ENCODE measurements at places on chromosomes 12 and 14.

DNA sequence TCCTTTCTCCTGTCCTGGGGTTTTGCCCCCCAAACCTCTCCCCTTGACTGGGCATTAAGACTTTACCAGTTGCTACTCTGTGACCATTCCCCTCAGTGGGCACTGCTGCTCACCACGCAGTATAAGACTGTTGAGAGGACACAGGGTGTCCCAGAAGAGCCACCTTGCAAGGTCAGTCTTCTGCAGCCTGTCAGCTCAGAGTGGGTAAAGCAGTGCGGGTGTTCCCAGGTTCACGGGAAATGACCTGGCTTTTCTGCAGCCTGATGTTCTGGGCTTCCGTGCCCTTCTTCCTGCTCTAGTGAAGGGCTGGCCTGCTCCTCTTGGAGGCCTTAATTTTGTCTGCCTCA lies 34.2 kb downstream of the KCNA1 start:
- DNase-seq, result no peak

DNA sequence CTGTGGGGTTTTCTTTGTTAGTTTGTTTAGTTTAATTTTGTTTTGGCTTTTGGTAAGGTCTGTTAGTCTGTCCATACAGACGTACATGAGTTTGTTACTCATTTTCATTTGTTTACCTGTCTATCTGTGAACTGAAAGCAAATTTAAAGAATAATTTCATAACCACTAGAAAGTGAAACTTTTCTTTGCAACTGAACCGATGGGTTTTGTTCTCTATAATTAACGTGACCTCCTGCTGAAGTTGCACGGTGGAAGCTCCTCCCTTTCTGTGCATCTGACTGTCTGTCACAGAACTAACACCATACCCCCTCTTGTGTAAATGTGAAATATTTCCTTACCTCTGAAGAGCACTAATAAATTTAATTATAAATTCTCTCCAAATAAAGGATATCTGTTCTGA lies 595.5 kb downstream of the GALC start:
- no peak for DNase-seq

- DNase-seq, result no peak
Observed at GRCh38 chr14:101065696-101066694, 162.5 kb upstream of the RTL1 start.

DNA sequence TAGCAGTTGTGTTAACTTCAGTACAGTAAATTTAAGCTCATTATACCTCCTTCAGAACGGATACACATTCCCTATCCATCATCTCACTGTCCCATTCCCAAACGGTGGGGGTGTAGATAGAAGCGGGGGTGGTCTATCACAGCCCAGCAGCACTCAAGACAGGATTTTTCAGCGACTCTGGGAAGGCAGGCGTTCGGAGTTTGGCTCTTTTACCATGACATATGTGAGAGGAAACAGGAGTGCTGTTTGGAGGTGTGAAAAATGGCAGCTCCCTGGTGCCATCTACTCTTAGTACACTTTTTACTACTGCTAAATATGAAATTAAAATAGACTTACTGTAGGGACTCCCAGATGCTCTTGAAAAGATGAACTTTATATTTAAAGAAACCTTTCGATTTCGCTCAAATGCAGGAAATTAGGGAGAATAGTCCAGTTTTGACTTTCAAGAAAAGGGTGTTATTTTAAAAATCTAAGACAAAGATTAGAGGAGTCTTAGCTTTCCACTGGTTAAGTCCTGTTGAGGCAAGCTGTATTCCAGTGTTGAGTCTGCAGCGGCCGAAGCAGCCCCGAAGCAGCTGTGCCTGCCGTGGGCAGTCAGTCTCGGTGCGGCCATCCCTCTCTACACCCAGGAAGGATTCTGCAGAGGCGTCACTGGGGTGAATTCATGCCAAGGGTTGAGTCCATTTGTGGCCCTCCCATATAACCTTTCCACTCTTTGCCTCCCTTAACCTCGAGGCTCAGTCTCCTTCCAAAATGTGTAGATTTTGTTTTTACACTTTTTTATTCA lies 42.1 kb downstream of the KCNMB4 start:
- no peak for DNase-seq

DNA sequence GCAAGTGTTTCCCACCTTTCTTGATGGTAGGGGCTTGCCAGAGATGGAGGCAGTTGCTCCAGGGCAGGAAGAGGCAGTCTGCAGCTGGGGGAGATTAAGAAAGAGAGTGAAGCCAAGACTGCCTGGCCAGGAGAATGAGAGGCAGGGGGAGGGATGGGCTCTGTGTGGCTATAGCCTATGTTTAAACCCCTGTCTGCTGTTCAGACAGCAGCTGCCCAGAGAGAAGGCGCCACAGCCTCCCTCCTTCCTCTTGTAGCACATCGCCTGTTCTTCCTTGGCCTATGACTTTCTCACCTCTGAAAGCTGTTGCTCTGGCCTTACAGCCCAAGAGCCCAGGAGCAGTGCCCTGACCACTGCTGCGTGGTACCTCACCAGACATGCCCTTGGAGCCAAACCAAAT lies 61.7 kb downstream of the EMP1 start:
- no peak for DNase-seq

DNA sequence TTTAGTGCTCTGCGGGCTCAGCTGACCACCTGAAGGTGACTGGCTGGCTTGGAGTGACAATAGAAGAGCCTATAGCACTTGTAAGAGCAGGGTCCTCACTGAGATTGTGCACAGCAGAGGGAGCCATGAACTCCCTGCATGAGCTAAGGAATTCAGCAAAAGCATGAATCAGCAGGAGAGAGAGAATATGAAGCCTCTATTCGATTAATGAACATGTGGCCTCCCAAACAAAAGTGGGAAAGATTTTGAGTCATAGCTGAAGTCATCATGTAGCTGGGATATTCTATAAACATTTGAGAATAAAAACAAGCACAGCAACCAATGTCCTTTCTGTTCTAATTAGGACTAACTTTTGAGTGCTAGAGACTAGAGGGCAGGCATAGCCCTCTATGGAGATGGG lies 626.6 kb downstream of the DIO2 start:
- DNase-seq, result no peak

- DNase-seq, result no peak
Observed at GRCh38 chr14:85357120-85357519, 172.8 kb upstream of the FLRT2 start.

DNA sequence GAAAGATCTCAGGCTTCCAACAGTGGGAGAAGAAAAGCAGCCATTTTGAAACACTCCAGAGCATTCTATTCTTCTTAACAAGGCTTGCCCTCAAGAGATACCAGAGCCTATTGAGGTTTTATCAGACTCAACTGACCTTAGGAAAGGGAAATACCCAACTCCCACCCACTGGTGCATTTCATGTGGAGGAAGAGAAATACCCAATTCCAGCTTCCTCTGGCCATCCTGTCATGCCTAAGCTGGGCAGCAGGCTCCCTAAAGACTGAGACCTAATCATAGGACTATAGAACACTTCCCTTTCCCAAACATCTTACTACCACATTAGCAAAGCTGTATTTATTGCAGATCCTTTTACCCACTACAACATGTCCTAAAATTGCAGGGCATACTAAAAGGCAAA lies 164.5 kb downstream of the KIF21A start:
- no peak for DNase-seq

- DNase-seq, result no peak
Observed at GRCh38 chr12:97246368-97246767, 216.2 kb upstream of the RMST start.

- DNase-seq, result no peak
Observed at GRCh38 chr12:22268406-22268805, 66.1 kb downstream of the ST8SIA1 start.

- no peak for DNase-seq
Observed at GRCh38 chr14:70856851-70857495, 47.7 kb upstream of the MAP3K9 start.

DNA sequence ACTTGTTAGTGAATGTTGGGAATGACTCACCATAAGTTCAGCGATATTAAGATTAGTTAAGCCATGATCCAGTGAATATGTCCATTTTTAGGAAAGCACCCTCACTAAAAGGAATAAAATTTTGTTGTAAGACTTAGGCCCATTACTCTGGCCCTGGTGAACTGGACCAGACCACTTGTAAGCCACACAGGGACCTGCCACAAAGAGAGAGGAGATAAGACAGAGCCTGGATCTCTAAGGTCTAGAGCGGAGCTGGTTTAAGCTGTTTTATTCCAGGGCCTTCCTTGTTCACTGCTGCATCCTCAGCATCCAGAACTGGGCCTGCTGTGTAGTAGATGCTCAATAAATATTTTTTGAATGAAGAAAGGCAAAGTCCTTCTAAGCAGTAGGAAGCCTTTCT lies 79.1 kb downstream of the CRADD start:
- no peak for DNase-seq
